H4 (cell line): ENCODE measurements at places on chromosomes 3 and 15. TPM values are rescaled to one million over a fixed set of nuclear protein-coding genes. Genes with fewer than 3 reads are reported as not detected.

Gene NANOGP8
- not detected in 2 replicates for total RNA-seq

Gene PRR20G
- total RNA-seq: not detected in 2 replicates

Gene IGSF11
- 0.18 and 0.45 TPM in 2 replicates for total RNA-seq

Gene GPR160
- total RNA-seq: 2.9 and 5.6 TPM in 2 replicates

Gene CCR3
- 0.27 and 0.29 TPM in 2 replicates for total RNA-seq

Gene TJP1
- 23.3 and 27.3 TPM in 2 replicates for total RNA-seq
